Activated T-cell treated with anti-CD3 and anti-CD28 coated beads for 4 hours (primary cell): ENCODE measurements at places on chromosomes 5 and 9.

- DNase-seq, result no peak
These were observed 159.7 kb upstream of the CDH12 start for GRCh38 chr5:23012842-23013241.

DNA sequence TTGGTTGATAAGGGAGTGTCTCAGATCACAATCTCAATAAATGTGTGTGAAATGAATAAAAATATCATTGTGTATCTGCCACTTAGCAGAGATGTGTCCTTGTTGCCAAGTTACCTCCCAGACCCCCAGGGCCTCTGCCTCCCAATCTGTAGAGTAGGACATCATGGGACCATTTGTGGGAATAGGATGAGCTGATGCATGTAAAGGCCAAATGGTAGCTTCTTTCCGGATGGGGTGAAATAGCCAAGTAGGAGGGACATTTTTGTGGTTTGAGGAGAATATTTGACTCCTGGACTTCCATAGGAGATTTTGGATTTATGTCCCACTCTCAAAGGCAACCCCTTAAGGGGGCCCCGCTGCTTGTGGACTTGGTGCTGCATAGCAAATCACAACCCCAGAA is 82.6 kb upstream of the HRH2 start:
- DNase-seq, result no peak

GRCh38 chr9:9585920-9586319 is 1026.9 kb downstream of the PTPRD start:
- no peak for DNase-seq

GRCh38 chr5:45694255-45694814 is 1.8 kb downstream of the HCN1 start:
- DNase-seq, result no peak

DNA sequence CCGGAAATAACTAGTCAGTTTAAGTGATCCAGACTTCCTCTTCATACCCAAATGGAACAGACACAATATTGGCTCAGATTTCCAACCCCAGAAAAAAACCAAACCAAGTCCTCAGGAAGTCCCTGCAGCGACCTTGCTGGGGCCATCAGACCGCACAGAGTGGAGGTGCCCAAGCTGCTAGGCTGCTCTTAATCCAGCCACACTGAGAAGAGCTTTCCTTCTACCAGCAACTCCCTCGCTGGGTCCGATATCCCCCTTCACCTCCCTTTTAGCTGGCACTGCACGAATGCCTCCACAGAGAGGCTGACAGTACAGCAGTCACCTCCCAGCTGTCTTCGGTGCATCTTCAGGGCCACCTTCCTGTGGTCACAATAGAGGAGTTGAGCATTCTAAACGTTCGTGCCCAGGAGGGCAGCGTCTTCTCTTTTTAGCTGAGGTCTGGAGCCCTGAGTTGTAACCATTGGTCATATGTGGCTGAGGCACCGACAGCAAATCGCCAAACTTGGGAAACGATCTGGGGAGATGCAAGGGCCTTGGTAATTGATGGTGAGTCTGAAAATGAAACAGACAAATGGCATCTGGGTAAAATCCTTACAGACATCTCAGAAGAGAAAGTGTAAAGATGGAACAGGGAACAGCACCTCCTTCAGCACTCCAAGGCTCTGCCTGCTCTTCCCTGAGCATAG is 5.7 kb downstream of the NAIF1 start:
- no peak for DNase-seq

DNA sequence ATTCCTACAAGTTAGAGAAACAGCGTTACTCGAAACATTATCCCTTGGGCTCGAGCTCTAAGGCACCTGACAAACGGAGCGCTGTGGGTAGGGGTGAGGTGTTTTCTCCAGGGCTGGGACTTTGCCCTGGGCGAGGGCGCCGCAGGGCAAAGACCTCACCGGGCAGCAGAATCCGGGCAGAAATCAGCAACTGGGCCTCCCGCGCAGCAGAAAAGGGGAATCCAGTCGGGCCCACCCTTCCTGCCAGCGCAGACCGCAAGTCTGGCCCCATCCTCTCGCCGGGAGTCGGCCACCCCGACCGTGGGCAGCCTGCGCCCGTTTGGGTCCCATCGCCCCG is 430 bp upstream of the MSH3 start:
- DNase-seq, result no peak

- DNase-seq, result no peak
These were observed 17.9 kb upstream of the PAM start for GRCh38 chr5:102737161-102737560.

DNA sequence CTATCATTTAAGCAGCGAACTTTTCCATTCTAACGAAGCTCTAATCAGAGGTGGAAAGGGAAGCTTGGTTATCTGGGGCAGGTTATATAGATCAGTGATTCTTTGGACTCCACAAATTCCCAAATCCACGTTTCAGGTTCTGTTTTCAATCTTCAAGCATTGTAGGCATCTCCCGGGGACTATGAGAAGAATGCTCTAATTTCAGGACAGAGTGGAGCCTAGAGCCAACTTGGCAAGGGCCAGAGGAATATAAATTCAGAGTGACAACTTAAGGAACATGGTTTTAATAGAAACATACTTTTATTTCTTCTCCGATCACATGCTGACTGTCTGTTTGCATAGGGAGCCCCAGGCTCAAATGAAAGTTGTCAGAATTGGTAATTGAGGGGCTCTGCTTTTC is 514.0 kb upstream of the KLF4 start:
- no peak for DNase-seq

- no peak for DNase-seq
These were observed 909 bp downstream of the SLC36A1 start for GRCh38 chr5:151448038-151448985.

- peak; percentile 25 for DNase-seq
These were observed 313 bp downstream of the BRIX1 start for GRCh38 chr5:34915856-34916192.

GRCh38 chr9:133531293-133531692 is 3.2 kb upstream of the ADAMTSL2 start:
- no peak for DNase-seq
